ENCODE measurements at places on chromosomes 4 and X. TPM values are rescaled to one million over a fixed set of nuclear protein-coding genes. Genes with fewer than 3 reads are reported as not detected.

DNA sequence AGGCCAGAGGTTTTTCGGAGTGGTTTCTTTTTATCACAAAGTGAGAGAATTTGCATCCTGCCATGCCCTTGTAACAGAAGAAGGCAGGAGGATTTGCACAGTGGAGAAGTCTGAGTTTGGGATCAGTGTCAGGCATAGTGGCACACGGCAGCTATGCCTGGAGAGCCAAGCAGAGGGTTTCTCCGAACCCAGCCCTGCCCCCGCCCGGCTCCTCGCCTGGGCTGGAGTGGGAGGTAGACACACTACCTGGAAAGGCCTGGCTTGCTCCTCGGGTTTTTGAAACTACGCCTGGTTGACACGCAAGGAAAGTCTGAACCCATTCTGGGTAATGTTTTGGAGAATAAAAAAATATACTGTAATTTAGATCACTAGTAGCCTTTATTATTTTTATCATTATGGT is 1653.6 kb upstream of the TENM3 start:
- no peak for DNase-seq

GRCh38 chrX:6574762-6575161 is 39.8 kb upstream of the VCX3A start:
- no peak for DNase-seq

CFAP47 gene
- total RNA-seq: not detected

GCNA gene
- total RNA-seq: 1.7 TPM

GRCh38 chr4:152992466-152992865 is 56.3 kb downstream of the FHDC1 start:
- no peak for DNase-seq

BMX gene
- 1.7 TPM for total RNA-seq

SSX2 gene
- total RNA-seq: not detected

- peak; percentile 51 for DNase-seq
Observed at GRCh38 chr4:103018391-103019307, 856 bp downstream of the SLC9B1 start.

SSX4B gene
- not detected for total RNA-seq

DNA sequence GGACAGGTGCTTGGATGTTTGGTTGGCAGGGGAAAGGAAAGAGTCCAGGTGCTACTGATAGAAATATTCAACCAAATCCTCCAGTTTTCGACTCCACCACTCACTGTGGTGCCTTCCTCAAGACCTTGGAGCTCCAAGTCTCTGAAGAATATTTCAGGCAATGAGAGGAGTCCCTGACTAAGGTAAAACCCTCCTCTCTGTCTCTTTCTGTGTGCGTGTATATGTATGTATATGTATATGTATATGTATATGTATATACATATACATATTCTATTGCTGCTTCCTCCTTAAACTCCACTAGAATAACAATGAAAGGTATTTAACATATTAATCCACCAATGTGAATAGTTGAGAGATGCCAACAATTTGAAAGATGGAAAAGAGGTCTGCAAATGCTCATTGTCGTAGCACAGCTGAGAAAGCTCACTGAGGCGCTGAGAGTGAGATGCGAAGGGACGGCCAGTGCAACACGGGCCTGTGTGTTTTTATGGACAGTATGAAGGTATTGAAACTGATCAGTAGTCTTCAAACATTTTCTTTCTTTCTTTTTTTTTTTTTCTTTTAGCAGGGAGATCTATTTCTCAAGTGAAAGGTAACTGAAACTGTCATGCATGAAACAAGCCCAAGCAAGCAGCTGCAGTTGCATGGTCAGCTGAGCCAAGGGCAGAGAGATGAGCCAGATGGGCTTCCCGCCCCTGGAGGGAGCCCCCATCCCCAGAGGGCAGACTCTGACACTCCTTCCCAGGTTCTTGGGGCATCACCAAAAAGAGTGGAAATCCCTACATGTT is 41.1 kb upstream of the HS3ST1 start:
- DNase-seq: no peak

DNA sequence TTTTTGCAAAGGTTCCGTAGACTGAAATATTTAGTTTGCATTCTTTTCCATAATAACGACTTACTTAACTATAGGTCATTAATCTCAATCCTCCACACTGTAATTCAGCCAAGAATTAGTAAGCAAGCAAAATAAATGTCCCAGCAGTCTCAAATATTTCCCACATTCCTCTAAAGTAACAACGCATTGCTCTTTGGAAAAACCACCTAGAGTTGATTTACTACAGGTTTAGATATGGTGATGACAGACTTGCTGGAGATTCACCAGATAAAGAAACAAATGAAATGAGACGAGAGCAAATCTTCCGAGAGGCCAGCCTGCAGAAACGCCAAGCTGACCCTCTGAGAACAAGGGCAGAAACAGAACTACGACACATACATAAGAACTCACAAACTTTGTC is 28.9 kb downstream of the TENM3 start:
- DNase-seq: no peak

NAP1L3 gene
- 17.1 TPM for total RNA-seq

- DNase-seq: no peak
Observed at GRCh38 chrX:261919-262352, 19.2 kb upstream of the PLCXD1 start.

DNA sequence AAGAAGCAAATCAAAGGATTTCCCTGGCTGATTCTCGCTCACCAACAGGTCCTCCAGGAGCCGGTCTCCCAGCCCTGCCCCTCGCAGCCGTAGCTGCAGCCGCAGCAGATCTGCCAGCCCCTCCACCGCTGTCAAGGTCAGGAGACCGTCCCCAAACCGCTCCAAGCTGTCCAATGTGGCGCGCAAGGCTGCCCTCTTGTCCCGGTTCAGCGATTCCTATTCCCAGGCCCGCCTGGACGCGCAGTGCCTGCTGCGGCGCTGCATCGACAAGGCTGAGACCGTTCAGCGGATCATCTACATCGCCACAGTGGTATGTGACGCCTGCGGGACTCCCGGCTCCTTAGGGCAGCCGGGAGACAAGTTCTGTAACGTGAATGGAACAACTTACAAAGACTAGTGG is 25.6 kb downstream of the SPATA18 start:
- DNase-seq: peak; percentile 20

DNA sequence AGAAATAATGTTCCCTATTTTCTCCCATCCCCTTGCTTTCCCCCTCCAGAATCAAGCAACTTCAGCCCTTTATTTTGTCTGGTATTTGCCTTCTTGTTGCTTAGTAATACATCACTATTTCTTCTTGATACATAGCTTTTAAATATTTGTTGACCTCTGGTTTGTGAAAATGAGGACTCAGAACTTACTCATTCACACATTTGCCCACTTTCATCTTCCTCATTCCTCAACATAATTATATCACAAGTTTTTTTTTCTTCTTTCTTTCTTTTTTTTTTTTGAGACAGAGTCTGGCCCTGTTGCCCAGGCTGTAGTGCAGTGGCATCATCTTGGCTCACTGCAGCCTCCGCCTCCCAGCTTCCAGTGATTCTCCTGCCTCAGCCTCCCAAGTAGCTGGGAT is 28.9 kb upstream of the NDUFC1 start:
- DNase-seq: no peak

IDUA gene
- total RNA-seq: 13.9 TPM

FRMD7 gene
- 0.30 TPM for total RNA-seq

Data from ovary (tissue), 10 donors.